ENCODE measurements at places on chromosomes 13 and 19.

DNA sequence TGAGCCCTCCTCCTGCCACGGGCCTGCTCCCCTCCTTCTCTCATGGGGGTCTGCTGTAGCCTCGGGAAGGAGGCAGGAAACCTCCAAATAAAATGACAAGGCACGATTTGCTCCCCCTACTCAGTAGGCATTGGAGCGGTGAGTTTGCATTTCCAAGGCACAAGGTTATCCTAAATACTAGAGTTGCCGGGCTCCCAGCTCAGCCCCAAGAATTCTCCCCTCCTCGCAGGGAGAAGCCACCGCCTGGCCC lies 1.5 kb downstream of the CEBPA start:
- DNase-seq, result no peak

DNA sequence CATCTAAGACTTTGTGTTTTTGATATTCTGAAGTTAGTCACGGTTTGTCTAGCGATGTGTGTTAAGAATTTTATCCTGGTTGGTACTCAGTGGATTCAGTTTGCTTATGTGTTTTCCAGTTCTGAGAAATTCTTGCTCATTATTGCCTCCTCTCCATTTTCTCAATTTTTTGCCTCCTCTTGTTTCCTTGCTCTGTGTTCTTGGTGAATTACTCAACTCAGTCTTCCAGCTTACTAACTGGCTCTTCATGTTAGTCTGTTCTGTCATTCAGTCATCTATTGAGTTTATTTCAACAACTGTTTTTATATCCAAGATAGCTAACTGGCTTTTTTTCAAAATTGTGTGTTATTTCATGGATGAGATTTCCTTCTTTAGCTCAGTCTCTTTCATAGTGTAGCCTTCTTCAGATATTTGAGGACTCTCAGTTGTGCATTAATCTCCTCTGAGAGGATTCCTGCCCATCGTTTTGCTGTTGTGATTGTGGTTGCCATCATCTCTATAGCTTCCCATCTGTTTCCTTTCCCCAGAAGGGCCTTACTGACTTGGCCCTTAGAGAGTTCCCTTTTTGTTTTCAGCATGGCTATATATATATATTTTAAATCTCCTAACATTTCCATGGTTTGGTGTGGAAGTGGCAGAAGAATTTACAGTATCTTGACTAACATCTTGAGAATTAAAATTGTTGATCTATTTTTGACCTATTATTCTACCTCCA lies 6.2 kb downstream of the SETDB2 start:
- no peak for DNase-seq

- no peak for DNase-seq
Measured at GRCh38 chr13:97905517-97905916, 48.0 kb upstream of the IPO5 start.

DNA sequence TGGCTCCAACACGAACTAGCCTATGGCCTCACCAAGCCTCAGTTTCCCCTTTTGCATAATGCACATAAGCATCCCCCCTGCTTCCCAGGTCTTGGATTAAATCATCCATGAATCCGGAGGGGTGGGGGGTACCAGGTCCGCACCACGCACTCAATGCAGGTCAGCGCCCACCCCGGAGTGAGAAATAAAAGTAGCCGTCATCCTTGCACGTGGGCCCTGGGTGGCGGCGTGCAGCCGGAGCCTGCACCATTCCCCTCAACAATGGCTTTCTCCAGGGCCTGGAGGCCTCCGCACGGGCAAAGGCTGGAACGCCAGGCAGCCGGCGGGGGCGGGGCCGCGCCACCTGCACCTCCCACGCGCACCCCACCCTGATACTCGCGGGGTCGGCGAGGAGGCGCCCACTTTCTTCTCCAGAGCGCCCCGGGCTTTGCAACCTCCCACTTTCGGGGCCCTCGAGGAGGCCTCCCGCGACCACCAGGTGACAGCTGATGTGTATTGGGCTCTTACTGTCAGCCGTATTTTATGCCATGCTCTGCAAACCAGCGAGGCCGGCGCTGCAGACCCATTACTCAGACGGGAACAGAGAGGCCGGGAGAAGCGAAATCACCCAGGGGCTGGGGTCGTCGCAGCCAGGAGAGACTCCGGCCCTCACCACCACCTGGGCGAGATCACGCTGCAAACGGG lies 767 bp upstream of the GADD45B start:
- peak; percentile 36 for DNase-seq

DNA sequence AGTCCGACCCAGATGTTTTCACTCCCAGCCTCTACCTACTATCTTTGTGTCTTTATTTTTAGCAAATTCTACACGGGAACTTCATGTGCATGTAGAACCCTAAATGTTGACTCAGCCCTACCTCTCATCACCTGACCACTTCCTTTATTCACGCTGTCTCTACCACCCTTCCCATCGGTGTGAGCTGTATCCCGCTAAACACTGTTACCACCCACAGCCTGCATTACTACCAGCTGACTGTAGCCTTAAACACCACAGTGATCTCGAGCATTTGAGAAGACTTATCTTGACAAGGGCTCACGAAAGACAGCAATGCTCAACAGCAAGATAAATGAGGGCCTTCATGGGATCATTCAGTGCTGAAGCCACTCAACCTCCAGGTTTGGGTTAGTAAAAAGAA lies 15.1 kb downstream of the NCR1 start:
- no peak for DNase-seq

DNA sequence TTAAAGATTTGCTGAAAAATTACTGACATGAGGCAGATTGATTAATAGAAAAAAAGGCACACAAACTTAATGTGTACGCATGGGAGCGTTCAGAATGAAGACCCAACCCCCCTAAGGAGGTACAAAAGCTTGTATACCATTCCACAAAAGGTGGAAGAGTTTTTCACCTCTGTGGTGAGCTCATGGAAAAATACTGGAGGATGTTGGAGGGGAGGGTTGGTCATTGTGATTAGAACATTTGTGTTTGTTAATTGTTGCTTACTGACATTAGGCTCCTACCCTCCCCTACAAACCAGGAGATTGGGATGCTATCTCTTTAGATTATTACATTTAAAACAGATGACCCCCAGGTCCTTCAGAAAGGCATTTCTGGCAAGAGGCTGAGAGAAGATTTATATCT lies 1973.3 kb downstream of the OLFM4 start:
- DNase-seq, result no peak

DNA sequence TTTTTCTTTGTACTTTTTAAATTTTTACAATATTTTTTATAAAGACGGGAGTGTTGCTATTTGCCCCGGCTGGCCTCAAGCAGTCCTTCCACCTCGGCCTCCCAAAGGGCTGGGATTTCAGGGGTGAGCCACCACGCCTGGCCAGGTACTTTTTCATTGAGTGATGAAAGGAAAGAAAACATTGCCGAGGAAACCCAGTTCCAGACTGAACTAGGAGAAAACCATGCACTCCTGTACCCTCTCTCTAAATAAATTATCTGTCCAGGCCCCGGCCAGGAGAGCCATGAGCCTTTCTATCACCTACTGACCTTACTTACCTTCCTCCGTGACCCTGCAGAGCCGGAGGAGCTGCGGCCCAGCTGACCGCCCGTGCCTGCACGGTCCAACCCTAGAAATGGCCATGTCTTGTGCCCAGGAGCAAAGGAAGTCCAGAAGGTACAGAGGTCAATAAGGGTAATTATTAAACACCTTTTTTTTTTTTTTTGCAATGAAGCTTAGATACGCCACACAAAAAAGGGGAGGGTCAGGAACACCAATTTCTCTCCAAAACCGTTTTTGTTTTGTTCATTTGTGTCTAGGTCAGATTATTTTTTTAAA lies at the start of gene SLC7A9:
Gene SLC7A9, minus strand, starts transcription at position 399 of the 597 bp plus-strand sequence. CDS start 1,233 bp downstream, outside the sequence.
- DNase-seq, result no peak

GRCh38 chr19:38849860-38850435 lies at the start of gene HNRNPL:
Gene HNRNPL (minus strand): TSS chr19:38849986. CDS start chr19:38849966, 20 bp downstream.
- DNase-seq, result peak; percentile 98

DNA sequence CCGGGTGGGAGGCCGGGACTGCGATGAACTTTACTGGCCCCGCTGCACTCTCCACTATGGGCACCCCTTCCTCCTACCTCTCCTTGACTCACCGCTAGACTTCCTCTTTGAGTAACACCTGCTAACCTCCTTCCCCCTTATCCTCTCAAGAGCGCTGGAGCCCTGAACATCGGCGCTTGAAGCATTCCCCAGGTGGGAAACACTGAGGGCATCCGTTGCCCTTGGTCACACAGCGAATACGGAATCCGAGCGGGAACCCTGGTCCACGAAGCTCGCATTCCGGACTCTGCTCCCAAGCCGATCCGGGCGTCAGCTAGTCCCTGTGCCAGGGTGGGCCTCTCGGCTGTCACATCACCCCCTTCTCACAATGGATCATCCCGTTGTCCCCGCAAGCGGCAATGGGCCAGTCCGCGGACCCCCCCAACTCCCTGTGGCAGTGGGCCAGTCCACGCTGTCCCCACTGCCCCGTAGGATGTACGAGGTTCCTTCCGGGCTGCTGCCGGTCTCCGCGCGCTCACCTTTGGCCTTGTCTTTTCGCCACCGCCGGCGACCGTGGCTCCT lies 4.2 kb downstream of the LIPE start:
- DNase-seq, result peak; percentile 44

DNA sequence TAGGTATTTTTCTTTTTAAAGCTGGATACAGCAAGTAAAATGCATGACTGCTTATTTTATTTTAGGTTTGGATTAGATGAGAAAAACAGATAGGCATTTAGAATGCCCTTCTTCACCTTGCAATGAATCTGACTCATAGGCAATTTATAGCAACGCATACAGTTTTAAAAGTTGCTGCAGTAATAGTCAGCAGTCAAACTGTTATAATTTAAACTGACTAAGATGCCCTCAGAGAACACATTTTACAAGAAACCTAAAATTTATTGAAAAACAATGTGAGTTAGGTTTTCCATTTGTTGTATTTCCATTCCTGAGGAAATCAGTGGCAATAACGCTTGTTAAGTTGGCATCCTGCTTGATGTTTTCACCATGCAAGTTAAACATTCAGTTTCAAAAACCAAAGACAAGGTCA lies 1128.2 kb upstream of the PCDH9 start:
- no peak for DNase-seq

DNA sequence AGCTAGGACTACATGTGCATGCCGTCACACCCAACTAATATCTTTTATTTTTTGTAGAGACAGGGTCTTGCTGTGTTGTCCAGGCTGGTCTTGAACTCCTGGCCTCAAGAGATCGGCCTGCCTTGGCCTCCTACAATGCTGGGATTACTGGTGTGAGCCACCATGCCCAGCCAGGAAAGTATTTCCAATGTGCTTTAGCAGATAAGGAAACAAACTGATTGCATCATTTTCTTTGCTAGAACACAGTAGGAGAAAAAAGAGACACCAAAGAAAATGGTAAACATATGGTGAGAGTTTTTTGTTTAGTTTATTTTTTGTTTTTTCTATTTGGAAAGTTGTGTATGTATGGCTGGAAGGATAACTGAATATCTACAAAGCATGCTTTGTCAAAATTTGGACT lies 46.9 kb upstream of the AKAP11 start:
- DNase-seq, result no peak

DNA sequence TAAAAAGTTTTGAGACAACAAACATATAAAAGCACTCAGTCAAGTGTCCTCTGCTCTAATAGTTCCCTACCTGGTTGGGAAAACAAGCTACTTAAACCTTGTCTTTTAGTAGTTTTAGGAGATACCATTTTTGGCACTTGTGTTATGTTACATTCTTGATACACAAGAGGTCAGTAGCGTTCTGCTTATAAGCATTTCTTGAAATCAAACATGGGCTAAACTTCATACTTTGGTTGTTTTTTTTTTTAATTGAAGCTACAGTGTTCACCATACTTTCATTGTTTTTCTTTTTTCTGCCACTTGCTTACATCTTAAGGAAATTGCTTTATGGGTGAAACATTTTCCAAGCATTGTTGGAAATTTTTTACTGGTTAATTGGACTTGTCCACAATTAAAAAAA lies 12.9 kb downstream of the NHLRC3 start:
- no peak for DNase-seq

DNA sequence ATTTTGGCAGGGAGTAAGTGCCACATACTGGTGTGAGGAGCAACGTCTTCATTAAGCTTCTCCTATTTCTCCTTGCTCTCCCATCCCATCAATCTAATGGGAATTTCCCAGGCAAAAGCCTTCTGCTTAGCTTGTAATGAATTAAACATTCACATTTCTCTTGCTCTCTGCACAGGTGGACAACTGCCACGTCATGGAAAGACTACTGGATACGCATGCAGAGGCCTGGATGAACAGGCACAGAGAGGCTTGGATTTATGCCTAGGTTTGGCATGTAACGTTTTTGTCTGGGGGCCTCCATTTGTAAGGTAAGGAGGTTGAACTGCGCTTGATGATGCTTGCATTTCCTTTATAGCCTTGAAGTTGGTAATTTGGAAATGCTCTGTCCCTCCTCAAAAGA lies 374.8 kb downstream of the KLF12 start:
- DNase-seq, result no peak

DNA sequence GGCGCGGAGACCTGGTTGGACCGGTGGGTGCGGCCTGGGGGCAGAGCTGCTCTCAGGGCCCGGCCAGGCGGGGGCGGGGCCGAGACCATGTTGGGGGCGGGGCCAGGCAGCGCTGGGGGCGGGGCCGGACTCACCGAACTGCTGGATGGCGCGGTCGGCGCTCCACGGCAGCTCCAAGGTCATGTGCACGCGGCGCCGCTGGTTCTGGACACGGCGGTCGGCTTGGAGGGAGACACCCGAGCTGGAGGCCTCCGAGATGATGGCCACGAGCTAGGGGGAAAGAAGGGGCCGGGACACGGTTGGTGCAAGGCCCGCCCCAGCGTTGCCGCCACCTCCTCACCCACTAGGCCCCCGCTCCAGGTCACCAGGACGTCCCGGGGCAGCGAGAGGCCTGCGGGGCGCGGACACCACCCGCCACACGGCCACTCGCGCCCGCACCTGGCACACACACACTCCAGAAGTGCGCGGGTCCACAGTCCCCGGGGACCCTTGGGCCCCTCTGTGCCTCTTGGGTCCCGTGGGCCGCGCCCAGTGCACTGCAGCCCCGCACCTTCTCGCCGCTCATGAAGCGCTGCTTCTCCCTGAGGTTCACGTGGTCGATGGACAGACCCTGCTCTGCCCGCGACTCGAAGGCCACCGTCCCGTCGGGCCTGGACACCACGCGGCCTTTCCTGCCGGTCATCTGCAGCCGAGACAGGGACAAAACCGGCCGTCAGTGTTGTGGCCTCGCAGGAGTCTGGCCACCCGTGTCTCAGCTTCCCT lies 8.7 kb downstream of the GPX4 start:
- no peak for DNase-seq

- no peak for DNase-seq
Measured at GRCh38 chr13:85140192-85140591, 659.0 kb downstream of the SLITRK6 start.

DNA sequence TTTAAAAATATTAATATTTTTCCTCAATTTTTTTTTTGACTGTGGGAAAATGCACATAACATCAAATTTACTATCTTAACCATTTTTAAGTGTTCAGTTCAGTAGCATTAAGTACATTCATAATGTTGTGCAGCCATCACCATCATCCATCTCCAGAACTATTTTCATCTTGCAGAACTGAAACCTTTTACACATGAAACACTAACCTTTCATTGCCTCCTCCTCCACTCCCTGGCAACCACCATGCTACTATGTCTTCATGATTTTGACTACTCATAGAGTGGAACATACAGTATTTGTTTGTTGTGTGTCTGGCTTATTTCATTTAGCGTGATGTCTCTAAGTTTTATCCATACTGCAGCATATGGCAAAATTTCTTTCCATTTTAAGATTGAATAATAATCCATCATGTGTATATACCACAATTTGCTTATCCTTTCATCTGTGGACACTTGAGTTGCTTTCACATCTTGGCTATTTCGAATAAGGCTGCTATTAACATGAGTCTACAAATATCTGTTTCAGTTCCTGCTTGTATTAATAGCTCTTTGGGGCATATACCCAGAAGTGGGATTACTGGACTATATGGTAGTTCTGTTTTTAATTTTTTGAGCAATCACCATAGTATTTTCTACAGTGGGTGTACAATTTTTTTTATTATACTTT lies 376.4 kb downstream of the MTUS2 start:
- no peak for DNase-seq

GRCh38 chr13:112343591-112343990 lies 32.6 kb upstream of the SPACA7 start:
- no peak for DNase-seq

Measured in effector CD4-positive, alpha-beta T cell (primary cell).